ENCODE measurements at places on chromosomes 11 and 22.

GRCh38 chr22:37677493-37677974 lies 2.1 kb downstream of the LGALS1 start:
- DNase-seq: no peak

GRCh38 chr22:31923747-31924146 lies 20.6 kb upstream of the YWHAH start:
- DNase-seq: no peak

- DNase-seq: no peak
Measured at GRCh38 chr11:117646411-117646810, 150.6 kb downstream of the DSCAML1 start.

- DNase-seq: peak; percentile 75
Measured at GRCh38 chr11:13595166-13595565, 73.3 kb upstream of the FAR1 start.

DNA sequence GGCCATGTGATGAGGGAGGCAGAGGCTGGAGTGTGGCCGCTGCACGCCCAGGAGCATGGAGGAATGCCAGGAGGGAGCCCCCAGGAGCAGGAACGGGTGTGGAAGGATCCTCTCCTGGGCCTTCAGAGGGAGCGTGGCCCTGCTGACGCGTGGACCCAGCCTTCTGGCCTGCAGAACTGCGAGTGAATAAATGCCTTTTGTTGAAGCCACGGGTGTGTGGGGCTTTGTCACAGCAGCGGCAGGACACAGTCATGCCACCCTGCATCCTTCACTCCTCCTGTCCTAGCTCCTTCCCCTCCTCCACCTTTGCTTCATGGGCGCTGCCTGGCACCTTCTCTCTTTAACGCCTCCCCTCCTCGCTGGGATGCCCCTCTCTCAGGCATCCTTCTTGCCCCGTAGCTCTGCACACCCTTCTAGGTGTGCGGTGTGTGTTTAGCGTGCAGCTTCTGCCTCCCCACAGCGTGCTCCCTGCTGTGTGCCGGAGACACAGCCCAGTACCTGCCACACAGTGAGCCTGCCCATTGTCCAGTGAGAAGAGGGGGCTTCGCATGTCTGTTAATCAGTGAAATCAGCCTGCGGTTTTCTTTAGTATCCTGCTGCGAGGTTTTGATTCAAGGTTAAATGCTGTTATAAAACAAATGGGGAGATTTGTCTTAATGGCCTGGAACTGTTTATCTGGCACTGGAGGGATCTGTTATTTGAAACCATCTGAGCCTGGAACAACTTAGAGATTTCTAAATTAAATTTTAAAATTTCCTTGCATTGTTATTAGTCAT lies 459.6 kb downstream of the TBC1D22A start:
- no peak for DNase-seq

DNA sequence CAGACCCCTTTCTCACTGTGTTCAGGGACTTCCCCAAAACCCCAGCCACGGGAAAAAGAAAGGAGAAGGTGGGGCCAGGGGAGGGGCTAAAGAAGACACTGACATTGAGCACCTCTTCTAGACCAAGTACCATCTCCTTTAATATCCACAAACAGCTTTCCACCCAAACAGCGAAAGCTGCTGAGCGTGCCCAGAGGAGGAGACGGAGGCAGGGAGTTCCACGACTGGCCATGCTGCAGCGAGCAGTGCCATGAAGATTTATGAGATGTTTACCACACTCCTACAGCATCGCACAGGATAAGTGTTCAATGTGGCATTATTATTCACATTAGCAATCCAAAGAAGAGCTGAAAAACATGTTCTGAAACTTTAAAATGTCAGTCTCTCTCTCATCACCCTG lies 127.4 kb downstream of the LARGE1 start:
- DNase-seq: no peak

- DNase-seq: no peak
Measured at GRCh38 chr11:14322510-14322909, 36.5 kb downstream of the RRAS2 start.

GRCh38 chr22:45969414-45969799 lies 7.6 kb downstream of the WNT7B start:
- DNase-seq: no peak

GRCh38 chr11:130908770-130909625 lies 7.3 kb downstream of the SNX19 start:
- DNase-seq: peak; percentile 70

- peak; percentile 33 for DNase-seq
Measured at GRCh38 chr22:42080287-42080686, 787 bp downstream of the SMDT1 start.

- DNase-seq: peak; percentile 56
Measured at GRCh38 chr22:39514373-39514973, 5.9 kb upstream of the ATF4 start.

DNA sequence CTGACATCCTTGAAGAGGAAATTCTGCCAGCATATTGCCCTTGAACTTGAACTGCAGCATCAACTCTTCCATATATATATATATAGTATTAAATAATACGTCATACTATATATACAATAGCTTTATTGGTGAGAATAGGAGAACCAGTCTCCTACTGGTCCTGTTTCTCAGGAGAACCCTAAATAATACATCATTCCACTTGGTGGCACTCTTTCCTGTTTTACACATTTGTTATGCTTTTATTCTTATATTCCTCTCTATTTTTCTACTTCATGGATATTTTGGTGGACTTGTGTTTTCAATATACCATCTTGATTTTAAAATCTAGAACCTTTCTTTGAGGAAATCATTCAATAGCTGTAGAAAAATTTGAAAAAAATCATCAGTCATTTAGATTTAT lies 193.3 kb downstream of the TRPC6 start:
- peak; percentile 11 for DNase-seq

DNA sequence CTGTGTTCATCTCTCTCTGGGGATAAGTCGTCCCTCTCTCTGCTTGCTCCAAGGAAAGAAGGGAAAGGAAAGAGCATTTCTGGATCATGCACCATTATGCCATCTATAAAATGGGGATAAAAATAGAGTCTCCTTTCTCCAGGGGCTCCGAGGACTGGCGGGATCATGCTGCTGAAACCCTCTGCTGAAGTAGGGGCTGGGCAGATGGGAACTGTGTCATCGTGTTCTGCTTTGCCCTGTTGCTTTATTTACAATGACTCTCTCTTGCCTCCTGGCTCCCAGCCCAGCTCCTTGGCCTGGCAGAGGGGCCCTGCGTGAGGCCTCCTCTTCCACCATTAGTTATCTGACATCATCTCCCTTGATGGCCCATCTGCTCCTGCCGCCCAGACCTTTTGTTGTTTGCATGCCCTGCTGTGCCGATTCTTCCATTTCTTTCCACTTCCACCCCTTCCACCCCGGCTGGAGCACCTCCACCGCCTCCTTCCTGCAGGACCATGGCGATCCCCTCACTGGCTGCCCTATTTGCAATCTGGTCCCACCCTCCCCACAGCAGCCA lies 200.9 kb downstream of the MYO18B start:
- peak; percentile 2 for DNase-seq

DNA sequence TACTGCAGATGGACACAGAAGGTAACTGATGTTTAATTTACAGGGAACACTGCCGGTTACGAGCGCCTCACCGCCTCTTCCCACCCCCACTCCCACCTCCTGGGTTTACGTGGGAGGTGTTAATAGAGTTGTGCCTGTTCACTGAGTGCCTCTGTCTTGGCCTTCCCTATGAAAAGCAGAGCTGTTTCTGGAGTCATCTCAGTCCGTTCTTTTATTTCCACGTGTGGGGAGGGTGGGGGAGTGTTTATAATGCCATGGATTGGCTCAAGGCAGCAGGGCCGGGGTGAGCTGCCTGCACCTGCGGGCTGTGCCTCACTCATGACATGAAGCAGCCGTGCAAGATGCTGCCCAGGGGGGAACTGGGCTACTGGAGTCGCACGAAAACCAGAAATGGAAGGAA lies 322.7 kb downstream of the CADM1 start:
- DNase-seq: no peak

DNA sequence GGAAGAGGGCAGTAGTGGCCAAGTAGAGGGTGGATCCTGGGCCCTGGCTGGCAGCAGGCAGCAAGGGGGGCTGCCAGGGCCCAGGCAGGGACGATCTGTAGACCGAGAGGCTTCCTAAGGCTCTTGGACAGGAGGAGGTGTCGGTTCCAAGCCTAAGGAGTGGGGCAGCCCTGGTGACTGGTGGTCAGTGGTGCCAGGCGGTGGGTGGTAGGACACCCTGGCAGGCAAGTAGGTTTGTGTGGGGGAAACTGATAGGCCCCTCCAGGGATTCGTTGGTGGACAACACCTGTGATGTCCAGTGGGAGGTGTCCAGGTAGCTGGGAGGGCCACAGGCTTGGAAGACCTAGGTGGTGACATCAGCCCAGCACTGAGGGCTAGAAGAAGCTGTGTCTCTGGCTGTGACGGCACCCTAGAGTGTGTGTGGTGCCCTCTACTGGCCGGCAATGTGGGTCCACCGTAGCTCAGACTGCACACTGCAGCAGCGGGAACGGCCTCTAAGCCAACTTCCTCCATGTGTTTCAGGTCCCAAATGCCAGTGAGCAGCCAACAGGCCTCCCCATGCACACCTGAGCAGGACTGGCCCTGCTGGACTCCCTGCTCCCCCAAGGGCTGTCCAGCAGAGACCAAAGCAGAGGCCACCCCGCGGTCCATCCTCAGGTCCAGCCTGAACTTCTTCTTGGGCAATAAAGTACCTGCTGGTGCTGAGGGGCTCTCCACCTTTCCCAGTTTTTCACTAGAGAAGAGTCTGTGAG lies 9.4 kb upstream of the SAMM50 start:
- DNase-seq: peak; percentile 69

- DNase-seq: no peak
Measured at GRCh38 chr11:117068303-117068860, 29.8 kb downstream of the SIK3 start.

DNA sequence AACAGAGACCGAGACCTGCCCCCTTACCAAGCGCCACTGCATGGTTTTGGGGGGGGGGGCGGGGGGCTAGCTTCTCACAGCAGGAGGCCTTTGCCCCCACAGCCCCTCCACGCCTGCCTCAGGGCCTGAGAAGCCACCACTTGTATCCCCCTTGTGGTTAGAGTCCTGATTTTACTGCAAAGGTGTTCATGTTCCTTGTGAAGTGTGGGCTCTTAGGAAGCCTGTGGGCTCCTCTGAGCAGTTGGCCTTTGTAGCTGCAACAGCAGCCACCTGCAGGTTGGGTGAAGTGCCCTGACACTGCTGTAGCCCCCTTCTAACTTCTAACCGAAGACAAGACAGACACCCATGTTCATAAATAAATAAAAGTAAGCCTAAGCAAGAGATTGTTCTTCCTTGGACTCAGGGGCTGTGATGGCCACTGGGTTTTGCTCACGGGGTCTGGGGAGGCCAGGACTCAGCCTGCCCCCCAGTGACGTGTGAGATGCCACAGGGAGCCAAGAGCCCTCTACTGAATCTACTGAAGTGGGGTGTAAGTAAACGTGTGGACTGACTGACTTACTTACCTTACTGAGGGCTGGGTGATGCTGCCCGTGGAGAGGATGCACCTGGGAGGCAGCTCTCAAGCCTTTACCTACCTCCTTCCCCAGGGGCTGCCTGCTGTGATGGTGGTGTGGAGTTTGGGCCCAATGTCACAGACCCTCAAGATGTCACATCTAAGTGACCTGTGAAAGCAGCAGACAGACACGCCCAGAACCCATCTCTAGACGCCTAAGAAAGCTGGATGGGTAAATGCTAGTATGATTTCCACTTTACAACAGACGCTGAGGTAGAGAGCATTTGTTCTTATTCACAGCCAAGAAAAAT lies 25.8 kb downstream of the USP35 start:
- DNase-seq: no peak

GRCh38 chr11:48172818-48173609 lies 43.6 kb upstream of the OR4B1 start:
- DNase-seq: peak; percentile 67

- no peak for DNase-seq
Measured at GRCh38 chr22:30868663-30869385, 99.8 kb downstream of the MORC2 start.

GRCh38 chr11:117605331-117605730 lies 191.7 kb downstream of the DSCAML1 start:
- DNase-seq: no peak

- no peak for DNase-seq
Measured at GRCh38 chr11:62613291-62613778, 278 bp downstream of the ROM1 start.

DNA sequence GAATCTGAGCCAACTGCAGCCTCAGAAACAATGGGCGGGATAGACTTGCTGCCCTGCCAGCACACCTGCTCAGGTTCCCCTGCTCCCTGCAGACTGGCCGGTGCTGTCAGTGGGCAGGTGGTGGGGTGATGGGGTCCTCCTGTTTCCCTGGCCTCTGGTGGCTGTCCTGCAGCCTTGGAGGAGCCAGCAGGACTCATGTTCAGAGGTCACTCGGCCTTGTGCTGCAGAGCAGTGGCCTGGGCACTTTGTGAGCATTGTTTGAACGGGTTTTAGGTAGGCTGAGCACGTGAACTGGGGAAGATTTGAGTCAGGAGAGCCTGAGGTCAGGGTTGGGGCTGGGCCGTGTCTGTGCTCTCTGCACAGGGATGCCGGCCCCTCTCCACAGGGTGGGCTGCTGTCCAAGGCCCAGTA lies 17.6 kb downstream of the PPIL2 start:
- DNase-seq: no peak

- no peak for DNase-seq
Measured at GRCh38 chr11:116690611-116691010, 82.2 kb downstream of the BUD13 start.

DNA sequence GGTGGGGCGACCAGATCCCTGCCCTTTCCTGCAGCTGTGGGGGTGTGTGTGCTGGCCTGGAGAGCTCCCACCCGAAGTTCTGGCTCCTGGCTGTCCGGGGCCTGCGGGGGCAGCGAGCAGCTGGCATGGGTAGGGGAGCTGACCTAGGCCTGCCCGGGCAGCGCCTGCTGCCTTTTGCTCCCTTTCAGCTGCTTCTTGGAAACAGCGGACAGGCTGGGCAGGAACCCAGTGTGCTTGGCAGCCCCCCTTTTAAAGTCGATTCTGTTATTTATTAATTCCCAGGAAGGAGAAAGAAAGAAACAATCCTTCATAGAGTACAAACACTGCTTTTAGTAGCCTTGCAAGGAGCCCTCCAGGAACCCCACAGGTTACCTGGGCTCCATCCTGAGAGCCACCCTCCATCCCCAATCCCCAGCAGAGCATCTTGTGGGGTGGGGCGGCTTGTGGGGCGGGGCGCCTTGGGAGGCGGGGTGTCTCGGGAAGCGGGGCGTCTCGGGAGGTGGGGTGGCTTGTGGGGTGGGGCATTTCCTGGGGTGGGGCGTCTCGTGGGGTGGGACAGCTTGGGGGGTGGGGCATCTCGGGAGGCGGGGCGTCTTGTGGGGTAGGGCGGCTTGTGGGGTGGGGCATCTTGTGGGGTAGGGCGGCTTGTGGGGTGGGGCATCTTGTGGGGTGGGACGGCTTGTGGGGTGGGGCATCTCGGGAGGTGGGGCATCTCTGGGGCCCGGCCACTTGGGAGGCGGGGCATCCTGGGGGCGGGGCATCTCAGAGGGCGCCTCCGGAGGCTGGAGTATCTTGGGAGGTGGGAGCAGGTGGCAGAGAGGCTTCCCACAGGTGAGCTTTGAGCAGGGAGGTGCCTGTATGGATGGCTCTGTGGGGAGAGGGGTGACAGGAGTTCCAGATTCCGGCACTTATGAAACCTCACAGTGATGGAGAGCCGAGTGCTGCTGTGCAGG lies 7.0 kb downstream of the CD81 start:
- DNase-seq: no peak

- DNase-seq: peak; percentile 77
Measured at GRCh38 chr11:100930185-100930778, 199.3 kb downstream of the PGR start.
